ENCODE measurements at places on chromosomes 4 and X. TPM values are rescaled to one million over a fixed set of nuclear protein-coding genes. Genes with fewer than 3 reads are reported as not detected.

DNA sequence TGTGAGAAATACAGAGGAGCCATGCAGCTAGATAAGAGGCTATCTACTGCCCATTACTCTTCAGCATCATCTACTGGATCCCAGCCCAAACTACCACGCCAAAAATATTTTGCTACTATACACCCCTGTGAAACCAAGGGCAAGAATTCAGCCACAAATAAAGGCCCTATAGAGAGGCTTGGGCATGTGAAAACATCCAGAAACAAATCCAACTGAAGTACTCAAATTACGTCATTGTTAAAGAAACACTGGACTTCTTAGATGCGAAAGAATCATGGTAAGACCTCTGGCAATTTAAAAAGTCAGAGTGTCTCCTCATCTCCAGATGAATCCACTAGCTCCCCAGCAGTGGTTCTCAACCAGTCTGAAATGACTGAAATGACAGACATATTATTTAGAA lies 12.8 kb downstream of the NDST3 start:
- no peak for DNase-seq
- H3K4me1 ChIP-seq: no peaks in the 10 kb centered on the region
- no peak overlapping the region for H3K27ac ChIP-seq

DNA sequence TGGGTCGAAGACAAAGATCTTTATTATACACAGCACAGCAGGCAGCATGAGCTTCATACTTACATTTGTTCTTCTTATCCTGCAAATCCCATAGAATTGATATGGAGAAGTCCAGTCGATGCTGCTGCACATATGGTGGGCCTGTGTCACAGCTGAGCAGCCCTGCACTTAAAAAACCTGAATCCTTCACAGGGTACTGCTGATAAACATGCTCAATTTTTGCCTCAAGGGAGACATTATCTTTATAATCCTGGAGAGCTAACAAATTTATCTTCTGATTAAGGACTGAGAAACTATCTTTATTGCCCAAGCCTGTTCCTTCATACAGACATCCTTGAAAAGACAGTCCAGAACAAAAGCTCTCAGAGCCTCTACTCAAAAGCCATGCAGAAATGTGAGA lies 434.4 kb upstream of the FAM47C start:
- H3K27ac ChIP-seq: no peak overlapping the region
- DNase-seq: no peak
- H3K36me3 ChIP-seq: no peaks in the 10 kb centered on the region

DNA sequence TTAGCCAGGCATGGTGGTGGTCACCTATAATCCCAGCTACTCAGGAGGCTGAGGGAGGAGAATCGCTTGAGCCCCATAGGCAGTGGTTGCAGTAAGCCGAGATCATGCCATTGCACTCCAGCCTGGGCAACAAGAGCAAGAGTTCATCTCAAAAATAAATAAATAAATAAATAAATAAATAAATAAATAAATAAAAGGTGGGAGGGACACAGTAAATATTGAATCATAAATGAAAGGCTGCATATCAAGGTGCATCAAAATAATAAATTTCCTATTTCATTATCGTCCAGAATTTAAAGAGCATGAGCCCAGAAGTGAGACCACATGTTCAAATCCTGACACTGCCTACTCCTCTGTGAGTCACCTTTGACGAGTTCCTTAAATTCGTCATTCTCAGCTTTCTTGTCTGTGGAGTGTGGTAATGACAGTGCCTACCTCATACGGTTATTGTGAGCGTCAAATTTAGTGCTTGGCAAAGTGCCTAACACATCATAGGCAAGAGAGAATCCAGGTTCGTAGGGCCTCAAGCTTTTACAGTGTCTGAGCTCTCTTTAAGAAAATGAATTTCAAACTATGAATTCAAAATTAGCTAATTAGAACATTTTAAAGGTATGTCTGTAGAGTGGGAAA lies 49.9 kb downstream of the IL15 start:
- peaks cover 25% of the 10 kb centered on the region for H3K4me1 ChIP-seq
- DNase-seq: peak; percentile 78
- no peak overlapping the region for H3K27ac ChIP-seq

- DNase-seq: no peak
- H3K36me3 ChIP-seq: no peaks in the 10 kb centered on the region
- no peak overlapping the region for H3K4me3 ChIP-seq
- no peaks in the 10 kb centered on the region for H3K4me1 ChIP-seq
- no peak overlapping the region for H3K27ac ChIP-seq
Observed at GRCh38 chr4:36753048-36753447, 471.6 kb downstream of the DTHD1 start.

The SPATA4 gene
- not detected for total RNA-seq

DNA sequence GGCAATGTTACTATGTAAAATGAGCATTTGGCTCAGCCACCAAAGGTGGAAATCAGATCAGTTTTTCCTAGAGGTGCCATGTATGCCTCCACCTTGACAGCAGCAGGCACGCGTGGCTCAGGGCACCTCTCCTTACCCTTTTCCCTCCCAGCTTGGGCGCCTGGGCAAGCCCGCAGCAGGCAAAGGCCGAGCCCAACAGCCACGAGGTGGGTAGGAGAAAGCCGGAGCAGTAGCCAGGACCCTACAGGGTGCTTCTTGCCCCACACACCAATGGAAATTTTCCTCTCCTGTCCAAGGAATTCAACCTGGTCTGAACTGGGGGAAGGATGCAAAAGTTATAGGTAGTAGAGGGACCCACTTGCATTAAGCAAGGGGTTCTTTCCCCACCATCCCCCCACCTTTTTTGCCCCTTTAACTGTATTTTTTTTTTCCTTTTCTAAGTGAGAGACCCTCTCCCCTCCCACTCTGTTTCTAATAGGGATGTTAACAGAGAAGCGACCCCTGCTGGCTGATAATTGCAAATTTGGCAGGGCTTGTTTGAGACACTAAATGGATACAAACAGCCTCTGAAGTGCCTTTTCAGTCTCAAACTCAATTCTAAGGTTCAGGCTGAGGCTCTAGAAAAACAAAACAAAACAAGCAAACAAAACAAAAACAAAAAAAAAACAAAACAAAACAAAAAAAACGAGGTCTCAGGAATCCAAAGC lies 895.1 kb downstream of the PCDH18 start:
- H3K36me3 ChIP-seq: no peaks in the 10 kb centered on the region
- no peak overlapping the region for H3K27ac ChIP-seq
- H3K4me1 ChIP-seq: no peaks in the 10 kb centered on the region
- H3K4me3 ChIP-seq: no peak overlapping the region
- DNase-seq: peak; percentile 28

DNA sequence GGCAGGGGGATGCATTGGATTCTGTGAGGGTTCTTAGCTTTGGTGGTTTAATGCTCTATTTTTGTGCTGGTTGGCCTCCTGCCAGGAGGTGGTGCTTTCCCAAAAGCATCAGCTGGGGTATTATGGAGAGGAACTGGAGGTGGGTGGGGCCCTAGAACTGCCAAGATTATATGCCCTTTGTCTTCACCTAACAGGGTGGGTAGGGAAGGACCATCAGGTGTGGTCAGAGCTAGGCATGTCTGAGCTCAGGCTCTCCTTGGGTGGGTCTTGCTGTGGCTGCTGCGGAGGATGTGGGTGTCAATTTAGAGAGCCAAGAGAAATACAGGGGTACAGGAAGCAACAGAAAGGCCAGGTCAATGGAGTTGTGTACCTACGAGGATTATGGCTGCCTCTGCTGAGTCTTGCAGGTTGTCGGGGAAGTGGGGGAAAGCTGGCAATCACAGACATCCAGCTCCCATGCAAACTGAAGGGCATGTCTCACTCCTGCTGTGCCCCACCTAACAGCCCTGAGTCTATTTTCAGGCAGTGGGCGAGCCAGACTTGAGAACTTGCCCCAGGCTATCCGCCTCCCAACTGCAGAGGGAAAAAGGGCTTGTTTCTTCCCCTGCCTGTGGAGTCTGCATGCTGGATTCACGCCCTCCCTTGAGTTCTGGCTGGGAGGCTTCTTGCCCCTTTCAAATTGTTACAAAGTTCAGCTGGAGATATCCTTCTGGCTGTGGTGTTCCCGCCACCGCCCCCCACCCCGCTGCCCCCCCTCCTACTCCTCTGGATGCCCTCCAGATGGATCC lies 212.0 kb downstream of the COMMD8 start:
- no peaks in the 10 kb centered on the region for H3K36me3 ChIP-seq
- H3K4me3 ChIP-seq: no peak overlapping the region
- DNase-seq: no peak
- no peak overlapping the region for H3K27ac ChIP-seq

DNA sequence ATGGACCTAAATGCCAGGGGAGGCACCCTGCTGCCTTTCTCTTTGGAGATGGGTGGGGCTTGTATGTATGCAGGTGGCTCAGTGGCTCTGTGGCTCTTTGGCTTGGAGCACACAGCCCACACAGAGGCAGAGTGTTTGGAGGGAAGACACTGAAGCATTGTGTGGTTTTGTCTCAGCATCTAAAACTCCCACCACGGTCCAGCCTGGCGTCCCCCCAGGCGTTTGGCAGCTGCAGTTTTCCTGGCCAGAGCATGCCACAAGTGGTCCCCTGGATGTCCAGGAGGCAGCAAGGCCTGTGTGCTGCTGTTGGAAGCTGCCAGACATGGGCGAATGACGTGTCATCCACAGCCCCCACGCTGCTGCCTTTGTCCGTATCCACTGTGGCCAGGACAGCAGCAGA lies 32.2 kb upstream of the PSAPL1 start:
- no peak for DNase-seq
- no peaks in the 10 kb centered on the region for H3K4me1 ChIP-seq
- H3K27ac ChIP-seq: no peak overlapping the region
- H3K27me3 ChIP-seq: peaks cover 9% of the 10 kb centered on the region
- H3K4me3 ChIP-seq: no peak overlapping the region

The C4orf50 gene
- not detected for total RNA-seq

- no peaks in the 10 kb centered on the region for H3K27me3 ChIP-seq
- no peaks in the 10 kb centered on the region for H3K4me1 ChIP-seq
- no peaks in the 10 kb centered on the region for H3K36me3 ChIP-seq
- no peak for DNase-seq
Observed at GRCh38 chrX:108285356-108285755, 152.9 kb downstream of the COL4A6 start.

GRCh38 chr4:83503974-83504373 lies 19.1 kb upstream of the ABRAXAS1 start:
- H3K4me1 ChIP-seq: no peaks in the 10 kb centered on the region
- H3K4me3 ChIP-seq: no peak overlapping the region
- no peaks in the 10 kb centered on the region for H3K27me3 ChIP-seq

The ETDB gene
- total RNA-seq: not detected

DNA sequence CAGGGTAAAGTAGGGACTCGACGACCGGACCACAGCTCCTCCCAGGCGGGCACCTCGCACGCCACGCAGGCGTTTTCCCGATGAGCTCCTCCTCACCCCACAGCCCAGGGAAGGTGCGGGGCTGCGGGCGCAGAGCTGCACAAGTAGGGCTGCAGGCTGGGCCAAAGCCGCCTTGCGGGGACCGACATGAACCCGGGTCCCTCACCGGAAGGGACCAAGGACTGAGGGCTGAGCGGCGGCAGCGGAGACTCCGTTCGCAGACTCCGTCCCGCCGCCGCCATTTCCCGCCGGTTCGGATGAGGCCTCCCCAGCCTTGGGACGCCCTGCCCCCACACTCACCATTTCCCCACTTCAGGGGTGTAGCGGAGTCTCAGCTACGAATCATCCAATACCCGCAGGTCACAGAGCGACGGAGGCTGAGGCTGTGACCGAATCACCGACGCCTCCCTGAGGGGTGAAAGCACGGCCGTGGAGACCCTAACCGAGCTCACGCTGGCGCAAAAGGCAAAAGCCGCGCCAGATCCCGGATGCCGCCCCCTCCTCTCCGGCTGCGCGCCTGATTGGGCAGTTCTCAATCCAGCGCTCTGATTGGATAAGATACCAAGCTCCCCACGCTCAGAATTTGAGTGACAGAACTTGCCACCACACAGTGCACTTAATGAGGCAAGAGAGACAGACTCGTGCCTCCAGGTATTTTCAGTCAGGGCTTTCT lies at the start of gene ZNF732:
ZNF732 (minus strand) TSS at position 506 of the 712 bp plus-strand sequence; CDS start at position 342, 164 bp downstream.
- DNase-seq: peak; percentile 84
- no peaks in the 10 kb centered on the region for H3K4me1 ChIP-seq
- no peak within 1 kb of the TSS for H3K27ac ChIP-seq
- H3K36me3 ChIP-seq: no peaks in the 10 kb centered on the region
